ENCODE measurements at places on chromosomes 4 and X.

DNA sequence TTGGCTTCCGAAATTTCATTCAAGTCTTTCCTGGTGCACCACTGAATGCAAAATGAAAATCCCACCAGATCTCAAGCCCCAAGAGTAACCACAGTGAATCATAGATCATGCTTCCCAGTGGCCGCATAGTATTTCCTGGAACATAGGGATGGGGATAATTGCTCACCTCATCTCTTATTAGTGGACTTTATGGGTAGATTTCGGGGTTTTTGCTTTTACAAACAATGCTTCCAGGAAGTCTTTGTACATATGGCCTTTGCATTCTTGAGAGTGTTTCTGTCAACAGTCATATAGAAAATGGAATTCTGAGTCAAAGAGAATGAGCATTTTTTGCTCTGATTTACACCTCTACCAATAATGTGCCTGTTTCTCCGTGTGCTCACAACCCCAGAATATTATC is 53.4 kb downstream of the PPEF2 start:
- DNase-seq = no peak

DNA sequence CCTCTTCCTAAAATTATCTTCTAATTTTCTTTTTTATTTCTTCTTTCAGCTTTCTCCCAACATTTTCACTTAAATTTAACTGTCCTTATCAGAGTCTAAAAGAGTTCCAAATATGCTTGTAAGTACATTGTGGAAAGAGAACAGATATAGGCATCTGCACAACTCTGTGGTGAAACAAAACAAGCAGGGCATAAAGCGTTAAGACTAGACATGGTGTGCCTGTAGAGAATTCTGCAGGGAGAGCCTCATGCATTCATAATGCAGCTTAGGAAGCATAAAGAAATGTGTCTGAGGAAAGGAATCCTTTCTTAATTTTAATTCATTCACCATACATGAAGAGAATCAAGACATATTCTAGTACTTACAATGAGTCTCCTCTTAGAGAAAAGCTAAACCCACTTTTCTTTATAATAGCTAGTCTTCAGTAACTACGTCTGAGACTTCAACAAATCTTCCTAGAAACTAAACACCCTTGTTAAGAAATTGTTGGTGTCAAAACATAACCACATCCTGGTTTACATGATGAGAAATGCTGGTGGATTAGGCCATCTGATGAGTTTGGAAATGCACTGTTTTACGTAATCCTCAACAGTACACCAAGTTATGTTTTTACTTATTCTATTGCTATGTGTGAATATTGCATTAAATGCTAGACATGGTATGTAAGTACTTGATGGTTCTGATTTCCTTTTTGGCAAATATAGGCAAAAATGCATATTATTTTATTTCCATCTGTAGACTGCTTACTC is 307.8 kb upstream of the GIMD1 start:
- DNase-seq = no peak

GRCh38 chr4:147739239-147739823 is 7.4 kb downstream of the ARHGAP10 start:
- no peak for DNase-seq

DNA sequence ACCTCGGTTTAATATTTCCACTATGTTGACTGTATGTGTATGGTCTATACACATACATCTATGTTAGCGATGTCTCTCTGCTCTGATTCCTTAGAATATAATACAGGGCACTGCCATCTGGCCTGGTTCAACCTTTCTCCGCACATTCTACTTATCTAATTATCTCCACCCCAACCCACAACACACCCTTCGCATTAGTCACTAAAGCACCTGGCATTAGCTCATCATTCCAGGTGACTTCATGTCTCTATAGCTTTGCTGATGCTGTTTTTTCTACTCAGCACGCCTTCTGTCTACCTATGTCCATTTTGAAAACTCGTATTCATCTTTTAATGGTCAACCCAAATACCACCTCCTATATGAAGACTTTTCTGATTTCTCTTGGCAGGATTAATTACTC is 425.2 kb upstream of the RASGEF1B start:
- no peak for DNase-seq

DNA sequence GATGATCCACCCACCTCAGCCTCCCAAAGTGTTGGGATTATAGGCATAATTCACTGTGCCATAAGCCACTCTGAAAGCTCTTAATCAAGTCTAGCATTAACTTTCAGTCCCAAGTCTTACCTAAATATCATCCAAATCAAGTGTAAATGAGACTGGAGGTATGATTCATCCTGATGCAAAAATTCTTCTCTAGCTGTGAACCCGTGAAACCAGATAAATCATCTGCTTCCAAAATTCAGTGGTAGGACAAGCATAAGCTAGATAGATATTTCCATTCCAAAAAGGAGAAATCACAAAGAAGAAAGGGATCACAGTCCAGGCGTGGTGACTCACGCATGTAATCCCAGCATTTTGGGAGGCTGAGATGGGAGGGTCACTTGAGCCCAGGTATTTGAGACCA is 8.8 kb upstream of the TBC1D25 start:
- no peak for DNase-seq

GRCh38 chrX:83916525-83916924 is 55.6 kb downstream of the CYLC1 start:
- peak; percentile 52 for DNase-seq

DNA sequence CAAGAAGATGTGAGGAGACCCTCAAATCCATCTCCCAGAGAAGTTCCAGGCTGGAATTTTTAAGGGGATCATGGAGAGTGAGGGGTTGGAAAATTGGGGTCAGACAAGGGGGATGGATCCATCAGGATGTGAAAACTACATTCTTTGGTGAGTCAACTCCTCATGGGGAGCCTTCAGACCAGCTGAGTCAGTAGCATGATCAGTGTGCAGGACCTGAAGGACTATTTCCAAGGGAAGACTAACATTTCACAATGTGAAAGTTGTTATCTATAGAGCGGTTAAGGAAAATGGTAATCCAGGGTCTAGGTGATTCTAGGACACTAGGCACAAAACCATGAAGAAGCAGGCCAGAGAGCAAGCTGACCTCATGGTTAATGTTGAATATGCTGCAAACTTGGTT is 38.6 kb upstream of the CEP135 start:
- no peak for DNase-seq

- no peak for DNase-seq
Observed at GRCh38 chr4:2417765-2418649, at the start of gene ZFYVE28. Gene ZFYVE28 (minus strand): TSS chr4:2418645. CDS start chr4:2418323, 322 bp downstream.

DNA sequence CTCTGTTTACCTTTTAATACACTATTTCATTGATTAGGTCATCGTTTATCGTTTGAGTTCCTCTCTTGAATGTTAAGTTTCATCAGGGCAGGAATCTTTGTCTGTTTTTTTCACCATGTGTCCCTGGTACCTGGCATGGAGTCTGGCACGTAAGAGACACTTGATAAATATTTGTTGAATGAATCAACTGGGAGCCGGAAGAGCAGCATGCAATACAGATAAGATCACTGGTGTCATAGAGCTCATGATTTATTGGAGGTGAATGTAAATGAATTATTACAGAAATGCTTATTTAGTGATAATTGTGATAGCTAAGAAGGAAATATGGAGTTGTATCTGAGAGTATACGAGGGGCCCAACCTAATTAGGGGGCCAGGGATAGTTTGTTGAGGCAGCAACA is 62.8 kb downstream of the UCHL1 start:
- no peak for DNase-seq

DNA sequence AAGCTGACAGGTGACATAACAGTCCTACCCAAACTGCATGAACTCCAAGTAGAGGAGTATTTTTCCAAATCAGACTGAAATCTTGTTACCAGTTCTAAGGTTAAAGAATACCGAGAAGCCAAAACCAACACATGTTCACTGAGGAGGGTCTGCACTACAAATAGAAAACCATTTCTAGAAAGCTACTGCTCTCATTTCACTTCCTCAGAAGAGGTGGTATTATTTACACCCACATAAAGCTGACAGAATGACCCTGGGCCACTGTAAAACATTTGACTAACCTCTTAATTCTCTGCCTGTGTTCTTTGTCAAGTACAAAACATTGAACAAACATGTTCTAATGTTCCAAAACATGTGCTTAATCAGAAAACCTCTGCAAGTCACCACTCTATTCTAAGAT is 95.8 kb downstream of the IQCM start:
- DNase-seq = no peak

DNA sequence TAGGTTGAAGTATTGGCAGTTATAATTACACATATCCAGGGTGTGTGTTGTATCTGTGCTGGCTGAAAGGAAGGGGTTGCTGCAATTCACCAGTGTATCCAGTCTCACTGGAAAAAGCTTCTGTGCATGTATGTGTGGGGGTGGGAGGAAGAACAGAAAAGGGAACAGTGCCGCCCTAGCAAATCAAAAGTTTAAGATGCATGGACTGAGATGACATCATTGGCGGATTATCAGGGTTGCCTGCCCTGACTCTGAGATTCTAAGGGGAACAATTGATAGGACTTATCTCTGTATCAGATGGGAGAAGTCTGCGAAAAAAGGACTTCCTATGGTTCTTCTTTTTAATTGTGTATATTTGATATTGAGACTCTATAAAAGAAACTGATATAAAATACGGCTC is 3.5 kb downstream of the SLC25A43 start:
- DNase-seq = no peak

DNA sequence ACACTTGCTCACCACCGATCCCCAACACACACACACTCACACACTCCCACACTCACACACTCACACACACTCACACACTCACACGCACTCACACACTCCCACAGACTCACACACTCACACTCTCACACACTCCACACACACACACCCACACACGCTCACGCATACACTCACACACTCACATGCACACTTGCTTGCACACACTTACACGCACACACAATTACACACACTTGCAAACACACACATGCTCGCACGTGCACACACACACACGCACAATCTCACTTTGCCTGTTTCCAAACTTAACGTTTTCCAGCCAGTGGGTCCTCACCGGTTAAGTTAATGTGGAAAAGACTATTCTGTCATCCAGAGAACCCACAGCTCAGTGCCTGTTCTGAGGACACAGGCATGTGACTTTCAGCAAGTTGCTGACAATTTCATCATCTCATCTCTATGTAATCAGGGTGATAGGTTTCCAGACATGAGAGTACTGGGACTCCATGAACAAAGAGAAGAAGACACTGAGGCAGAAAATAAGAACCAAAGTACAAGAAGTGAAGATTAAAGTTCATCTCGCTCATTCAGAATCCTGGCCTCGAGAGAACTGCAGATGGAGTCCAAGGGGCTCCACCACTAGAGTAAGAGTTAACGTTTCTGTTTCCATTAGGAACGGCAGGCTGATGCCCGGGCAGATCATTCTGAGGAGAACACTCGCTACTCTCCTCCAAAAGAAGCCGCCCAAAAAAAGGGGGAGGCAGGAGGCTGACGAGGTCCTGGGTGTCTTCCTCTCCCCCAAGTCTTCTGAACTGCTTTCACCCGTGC is 153.2 kb upstream of the FRG1 start:
- DNase-seq = no peak

DNA sequence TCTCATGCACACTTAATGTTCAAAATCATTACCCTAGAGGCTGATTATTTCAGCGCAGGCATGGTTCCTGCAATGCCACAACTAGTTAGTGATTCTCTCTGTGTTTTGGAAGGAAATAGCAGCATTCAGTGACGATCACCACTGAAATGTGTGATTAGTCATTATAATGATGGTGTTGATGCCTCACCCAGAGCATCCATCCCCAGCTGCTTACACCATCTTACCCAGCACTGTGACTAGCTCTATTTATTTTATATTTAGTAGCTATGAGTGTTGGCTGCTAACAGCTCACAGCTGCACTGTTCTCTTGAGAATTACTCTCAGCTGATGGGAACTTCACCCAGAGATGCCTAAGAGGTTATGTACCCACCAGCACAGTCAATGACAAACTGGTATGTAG is 60.5 kb upstream of the TSPAN7 start:
- no peak for DNase-seq

- DNase-seq = peak; percentile 11
Observed at GRCh38 chr4:24912252-24913118, at the start of gene CCDC149. Gene CCDC149 (minus strand): TSS chr4:24913042. CDS start chr4:24912864, 178 bp downstream.

DNA sequence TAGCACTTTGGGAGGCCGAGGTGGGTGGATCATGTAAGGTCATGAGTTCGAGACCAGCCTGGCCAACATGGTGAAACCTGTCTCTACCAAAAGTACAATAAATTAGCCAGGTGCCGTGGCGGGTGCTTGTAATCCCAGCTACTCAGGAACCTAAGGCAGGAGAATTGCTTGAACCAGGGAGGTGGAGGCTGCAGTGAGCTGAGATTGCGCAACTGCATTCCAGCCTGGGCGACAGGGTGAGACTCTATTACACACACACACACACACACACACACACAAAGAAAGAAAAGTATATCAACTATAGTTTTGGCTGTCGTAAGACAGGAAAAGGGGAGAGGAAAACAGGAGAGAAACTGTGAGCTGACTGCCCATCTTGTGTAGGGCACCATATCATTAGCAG is 171.7 kb downstream of the ADAMTS3 start:
- DNase-seq = no peak

DNA sequence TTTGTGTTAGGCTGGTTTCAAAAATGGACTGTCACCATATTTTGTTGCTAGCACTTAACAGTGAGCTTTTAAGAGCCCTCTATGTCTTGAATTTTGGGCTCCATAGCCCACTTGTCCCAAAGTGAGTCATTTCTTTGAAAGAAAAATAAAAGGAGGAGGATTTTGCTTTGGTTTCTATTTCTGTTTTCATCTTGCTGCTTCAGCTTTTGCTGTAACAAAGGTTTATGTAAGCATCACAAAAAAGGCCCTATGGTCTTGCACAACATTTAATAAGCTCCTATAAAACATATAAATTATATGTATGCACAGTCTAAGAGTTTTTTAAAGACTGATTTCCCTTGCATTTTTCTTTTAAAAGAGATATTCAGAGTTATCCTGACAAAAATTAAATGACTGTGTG is 105.2 kb downstream of the PHOX2B start:
- DNase-seq = no peak

GRCh38 chrX:68676335-68676734 is 28.9 kb downstream of the STARD8 start:
- DNase-seq = no peak

GRCh38 chr4:5894266-5894665 is 1.4 kb upstream of the CRMP1 start:
- no peak for DNase-seq
